ENCODE measurements at places on chromosomes 16 and 17.

DNA sequence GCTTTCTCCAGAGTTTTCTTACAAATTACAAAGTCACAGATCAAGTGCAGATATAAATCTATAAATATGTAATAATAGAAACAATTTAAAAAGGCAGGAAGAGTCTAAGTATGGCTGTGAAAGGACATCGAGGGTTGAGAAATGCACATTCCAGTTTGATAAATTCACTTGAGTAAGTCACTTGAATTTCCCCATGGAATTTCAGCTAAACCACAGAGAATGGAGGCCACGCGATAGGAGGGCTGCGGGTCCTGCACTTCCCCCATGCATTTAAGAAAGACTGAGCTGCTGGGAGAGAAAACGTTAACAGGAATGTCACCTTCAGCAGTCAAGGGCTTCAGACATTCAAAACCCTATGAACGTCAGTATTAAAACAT, 6.1 kb upstream of the MXRA7 start:
- DNase-seq = no peak

DNA sequence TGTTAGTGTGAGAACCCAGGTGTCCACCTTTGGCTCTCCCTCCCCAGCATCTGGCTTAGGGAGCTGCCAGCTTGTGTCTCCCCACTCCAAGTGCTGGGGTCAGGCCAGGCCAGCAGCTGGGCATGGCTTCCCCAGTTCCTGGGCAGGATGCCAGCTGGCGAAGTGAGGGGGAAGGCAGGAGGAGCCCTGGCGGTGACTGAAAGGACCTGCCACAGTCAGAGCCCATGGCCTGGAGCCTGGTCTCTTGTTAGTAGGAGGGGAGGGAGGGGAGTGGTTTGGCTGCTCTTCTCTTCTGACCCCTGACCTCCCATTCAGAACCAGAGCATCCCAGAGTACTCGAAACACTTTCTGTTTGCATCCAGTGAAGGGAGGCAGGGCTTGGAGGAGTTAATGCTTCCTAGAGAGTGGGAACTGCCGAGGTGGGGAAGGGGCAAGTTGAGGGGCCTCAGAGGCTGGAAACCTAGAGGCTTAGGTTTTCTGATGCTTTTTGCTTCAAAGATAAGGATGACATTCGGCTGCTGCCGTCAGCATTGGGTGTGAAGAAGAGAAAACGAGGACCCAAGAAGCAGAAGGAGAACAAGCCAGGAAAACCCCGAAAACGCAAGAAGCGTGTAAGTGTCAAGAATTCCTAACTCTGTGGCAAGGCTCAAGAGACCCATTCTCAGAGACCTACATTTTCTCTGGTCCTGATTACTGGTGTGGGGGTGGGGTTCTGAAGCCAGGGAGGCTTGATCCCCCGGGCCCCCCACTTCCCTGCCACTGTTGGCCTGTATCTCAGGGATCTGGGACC, 772 bp downstream of the CHD3 start:
- DNase-seq = peak; percentile 49

DNA sequence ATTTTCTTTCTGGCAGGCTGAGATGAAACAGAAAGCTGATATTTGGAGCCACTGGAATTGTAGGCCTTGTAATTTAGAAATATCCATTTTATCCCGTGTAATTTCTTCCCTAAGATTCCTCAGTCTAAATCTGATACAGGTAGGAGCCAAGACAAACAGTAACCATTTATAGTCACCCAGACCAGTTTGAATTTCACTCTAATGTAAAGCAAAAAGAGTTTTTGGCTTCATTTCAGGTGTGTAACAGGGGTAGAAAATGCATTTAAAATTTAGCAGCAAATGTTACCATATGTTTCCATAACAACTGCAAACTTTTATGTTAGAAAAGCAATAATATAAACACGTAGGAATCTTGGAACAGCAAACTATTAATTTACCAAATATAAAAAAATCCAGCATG, 249.4 kb downstream of the FTO start:
- no peak for DNase-seq

GRCh38 chr16:69611103-69611640, 45.4 kb downstream of the NFAT5 start:
- no peak for DNase-seq

DNA sequence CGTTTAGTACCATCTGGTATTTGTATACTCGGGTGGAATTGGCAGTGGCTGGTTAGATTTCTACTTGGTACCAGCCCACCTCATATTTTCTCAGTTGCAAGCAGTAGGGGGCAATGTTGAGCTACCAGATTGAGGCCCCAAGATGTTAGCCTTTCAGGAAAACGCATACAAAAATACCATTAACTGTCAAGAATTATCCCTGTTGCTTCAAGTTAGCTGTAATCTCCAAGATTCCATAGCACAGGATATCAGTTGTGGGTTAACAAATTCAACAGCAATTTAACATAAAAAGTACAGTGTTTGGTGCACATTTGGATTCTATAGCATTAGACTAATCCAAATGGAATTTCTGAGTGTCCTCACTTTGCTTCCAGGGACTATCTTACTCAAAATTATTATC, 188.2 kb downstream of the FTO start:
- peak; percentile 70 for DNase-seq

DNA sequence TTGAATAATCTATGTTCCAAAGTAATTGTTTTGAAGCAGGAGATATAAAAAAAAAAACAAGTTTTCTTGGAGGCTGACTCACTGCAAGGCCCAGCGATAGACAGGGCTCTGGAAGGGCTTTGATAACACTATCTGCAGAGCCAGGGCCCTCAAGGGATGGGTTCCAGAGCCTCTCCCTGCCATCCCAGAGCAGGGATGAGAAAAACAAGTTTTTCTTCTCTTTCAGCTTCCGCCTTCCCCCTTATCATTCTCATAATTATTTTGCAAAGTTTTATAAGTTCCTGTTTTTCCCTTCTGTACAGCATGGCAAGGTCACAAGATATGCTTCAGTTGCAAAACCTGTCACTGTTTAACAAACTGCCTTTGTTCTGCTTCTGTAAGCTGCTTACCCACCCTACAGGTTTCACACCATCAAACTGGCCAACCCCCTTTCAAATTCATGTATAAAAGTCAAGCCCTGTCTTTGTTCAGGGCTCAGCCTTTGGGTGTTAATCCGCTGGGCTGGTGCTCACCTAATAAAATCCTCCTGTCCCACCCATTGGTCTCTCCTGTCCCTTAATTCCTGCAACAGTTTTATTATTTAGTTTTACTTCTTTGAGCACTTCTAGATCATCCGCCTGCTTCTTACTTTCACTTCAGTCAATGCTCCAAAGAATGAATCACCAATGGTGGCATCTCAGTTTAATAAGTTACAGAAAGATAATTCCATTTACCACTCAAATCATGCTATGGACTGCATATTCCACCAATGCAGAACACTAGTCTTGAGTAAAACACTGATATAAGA, 5.6 kb upstream of the THUMPD1 start:
- no peak for DNase-seq

DNA sequence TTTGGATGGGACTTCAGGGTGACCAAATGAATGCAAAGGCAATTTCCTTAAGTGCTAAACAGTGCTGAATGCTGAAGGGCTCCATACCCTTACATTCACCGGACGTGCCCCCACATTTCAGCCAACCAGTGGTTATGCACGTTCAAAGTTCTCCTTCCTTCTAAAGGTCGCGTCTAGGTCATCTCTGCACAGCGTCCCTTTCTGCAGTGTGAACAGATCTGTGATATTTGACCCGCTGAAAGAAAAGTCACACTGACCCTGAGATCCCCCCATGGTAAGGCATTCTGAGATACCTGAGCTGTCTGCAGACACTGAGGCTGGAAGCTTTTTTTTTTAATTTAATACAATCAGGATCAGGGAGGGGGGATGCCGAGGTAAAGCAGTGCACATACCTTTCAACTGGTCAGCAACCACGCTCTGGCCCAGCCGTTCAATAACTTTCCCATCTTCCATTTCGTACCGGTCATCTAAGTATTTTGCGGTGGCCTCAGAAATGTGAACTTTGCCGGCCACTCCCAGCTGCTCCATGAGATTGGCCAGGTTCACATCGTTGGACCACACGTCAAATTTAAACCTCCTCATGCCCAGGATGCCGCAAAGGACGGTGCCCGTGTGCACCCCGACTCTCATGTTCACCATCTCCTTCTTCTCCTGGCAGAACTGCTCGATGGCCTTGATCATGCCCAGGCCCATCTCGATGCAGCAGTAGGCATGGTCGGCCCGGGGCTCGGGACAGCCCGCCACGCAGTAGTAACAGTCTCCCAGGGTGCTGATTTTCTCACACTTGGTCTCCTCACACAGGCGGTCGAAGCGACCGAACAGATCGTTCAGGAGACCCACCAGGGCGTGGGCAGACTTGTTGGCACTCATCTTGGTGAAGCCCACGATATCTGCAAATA, 2.6 kb downstream of the ADCY9 start:
- DNase-seq = no peak

DNA sequence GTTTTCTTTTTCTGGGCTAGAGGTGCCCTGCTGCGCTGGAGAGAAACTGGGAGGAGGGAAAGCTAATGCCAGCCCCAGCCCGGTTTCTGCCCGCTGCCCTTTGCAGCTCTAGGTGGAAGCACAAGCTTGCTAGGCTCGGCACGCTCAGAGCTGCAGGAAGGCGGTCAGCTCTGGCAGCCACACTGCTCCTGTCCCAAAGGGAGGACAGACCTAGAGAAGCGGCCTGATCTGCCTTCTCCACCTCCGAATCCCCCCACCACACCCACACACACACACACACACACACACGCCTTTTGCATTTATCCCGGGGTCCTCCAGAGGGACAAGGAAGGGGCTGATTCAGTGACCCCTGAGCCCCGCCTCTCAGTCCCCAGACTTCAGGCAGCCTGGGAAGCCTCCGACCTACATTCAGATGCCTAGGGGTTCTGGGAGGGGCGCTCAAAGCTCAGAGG, 418.1 kb downstream of the SOX9 start:
- DNase-seq = no peak

DNA sequence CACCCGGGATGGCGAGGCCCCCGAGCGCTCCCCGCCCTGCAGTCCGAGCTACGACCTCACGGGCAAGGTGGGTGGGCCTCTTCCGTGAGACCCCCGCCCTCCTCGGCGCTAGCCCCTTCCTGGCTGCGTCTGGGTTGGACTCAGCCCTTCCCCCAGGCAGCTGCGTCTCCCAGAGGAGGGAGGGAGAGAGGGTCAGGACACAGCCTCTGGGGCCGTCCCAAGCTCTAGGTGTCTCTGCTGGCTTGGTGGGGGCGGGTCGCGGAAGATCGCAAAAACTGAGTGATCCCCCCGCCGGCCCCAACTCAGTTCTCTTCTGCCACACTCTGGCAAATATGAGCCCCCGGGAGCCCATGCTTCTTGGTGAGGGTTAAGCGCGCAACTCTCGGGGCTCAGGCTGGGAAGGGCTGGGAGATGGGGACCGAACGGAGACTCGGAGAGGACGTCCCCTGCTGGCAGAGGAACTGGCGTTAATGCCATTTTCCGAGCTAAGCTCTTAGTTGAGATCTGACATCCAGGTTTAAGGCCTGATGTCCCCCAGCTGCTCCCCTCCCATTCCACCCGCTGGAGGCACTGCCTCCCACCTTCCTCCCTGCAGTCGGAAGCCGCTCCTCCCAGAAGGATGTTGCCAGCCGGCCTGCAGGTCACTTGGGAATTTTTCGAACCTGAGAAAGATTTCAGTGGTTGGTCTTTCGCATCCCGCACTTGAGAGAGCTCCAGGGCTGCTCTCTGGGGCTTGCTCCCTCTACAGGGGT, 419 bp downstream of the RAB37 start:
- peak; percentile 47 for DNase-seq

GRCh38 chr17:76943781-76944213, 75.6 kb downstream of the MGAT5B start:
- DNase-seq = no peak

GRCh38 chr17:74796211-74796610, 20.1 kb upstream of the NAT9 start:
- no peak for DNase-seq

- DNase-seq = no peak
These were observed 17.6 kb downstream of the EPOP start for GRCh38 chr17:38656959-38657823.

DNA sequence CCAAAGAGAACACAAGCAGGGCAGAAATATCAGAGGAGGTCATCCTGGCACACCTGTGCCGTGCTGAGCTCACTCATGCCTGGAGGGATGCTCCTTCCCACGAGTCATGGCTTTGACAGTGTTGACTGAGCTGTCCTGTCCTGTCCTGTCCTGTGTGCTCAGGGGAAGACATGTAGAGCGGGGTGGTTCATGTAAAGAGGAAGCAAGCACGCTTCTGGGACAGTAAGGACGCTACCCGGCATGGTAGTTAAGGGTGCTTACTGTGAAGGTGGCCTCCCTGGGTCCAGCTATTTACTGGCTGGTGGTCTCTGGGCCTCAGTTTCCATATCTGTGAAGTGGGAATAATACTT, 398 bp downstream of the LGALS9 start:
- no peak for DNase-seq

DNA sequence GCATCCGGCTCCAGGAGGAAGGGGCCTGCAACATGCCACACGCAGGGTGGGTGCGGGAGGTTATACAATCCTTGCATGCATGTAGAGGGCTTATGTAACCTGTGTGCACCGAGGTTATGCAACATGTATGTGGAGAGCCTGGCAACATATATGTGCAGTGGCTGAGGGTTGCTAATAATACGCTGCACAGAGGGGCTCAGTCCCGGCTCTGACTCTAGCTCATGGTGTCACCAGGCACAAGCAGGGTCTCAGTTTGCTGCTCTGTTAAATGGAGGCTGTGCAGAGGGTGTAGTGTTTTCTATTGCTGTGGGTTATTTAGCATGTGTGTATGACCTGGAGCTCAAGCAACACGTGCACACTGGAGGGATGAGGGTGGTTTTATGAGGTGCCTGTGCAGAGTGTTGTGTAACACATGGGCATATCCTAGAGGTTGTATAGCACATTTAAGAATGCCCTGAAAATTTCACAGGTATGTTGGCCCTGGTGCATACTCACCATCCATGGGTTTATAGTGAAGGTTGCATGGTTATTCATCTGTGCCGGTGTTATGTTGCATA, 13.3 kb downstream of the THRA start:
- DNase-seq = no peak

DNA sequence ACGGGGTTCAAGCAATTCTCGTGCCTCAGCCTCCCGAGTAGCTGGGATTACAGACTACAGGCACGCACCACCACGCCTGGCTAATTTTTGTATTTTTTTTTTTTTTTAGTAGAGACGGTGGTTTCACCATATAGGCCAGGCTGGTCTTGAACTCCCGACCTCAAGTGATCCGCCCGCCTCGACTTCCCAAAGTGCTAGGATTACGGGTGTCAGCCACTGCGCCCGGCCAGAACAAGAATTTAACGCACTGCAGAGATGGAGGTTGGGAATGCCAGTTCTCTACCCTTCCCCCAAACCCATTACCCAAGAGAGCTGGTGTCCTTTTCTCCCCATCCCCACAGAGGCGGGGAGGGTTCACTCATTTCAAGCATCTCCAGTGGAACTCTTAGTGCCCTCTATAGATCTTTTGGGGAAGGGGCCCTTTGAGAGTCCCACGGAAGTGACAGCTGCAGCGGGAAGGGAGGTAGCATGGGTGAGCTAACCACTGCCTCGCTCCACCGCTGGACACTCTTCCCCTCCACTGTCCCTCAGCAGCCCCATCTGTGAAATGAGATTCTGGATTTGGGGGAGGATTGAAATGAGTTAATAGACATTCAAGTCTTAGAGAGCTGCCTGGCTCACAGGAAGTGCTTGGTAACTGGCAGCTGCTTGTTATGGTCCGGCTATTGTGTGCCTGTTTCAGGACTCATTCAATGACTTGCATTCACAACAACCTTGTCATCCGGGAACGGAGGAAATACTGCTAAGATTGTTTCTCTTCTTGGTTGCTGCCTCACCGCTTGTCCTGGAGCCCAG, 3.5 kb upstream of the UBALD2 start:
- DNase-seq = peak; percentile 40
